ENCODE measurements at places on chromosomes 2 and 18.
A peak's percentile ranks its signal among the peaks of the same experiment; 100 is the strongest.

- DNase-seq: no peak
These were observed 5.4 kb upstream of the PUM2 start for GRCh38 chr2:20356042-20356441.

DNA sequence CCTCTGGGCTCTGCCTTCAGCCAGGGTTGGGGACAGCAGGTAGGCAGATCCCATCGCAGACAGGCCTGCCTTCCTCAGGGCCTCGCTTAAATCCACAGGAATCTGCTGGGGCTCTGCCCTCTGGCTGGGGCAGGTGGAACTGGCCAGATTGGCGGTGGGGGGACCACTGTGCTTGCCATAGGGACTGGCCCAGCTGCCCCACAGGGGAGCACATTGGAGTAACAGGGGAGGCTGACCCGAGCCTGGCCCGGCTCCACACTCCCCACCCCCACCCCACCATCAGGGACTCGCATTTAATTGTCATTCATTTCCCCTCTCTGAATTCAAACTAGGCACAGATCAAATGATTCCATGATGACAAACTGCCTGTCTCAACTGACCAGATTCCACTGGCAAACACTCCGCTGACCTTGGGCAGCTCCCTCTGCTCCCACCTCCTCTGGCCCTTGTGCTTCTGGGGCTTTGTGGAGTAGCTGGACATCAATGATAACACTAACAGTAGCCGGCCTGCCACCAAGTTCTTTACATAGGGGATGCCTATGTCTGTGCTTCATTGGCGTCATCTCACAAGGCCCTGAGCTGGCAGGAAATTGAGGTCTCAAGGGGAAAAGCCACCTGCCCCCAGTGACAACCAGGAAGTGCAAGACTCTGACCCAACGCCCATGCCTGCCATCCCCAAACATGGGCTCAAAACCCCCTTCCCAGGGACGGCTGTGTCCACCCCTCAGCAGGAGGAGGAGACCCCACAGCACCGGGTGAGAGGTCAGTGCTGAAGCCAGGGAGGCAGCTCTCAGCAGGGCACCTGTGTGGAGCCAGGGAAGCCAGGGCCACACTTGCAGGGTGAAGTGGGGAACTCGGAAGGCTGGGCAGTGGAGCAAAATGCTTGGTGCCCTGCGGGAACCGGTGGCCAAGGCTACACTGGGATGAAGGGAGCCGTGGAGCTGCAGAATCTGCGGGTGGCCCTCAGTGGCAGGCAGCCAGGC lies 2.1 kb upstream of the B3GNT7 start:
- DNase-seq: peak; percentile 40

DNA sequence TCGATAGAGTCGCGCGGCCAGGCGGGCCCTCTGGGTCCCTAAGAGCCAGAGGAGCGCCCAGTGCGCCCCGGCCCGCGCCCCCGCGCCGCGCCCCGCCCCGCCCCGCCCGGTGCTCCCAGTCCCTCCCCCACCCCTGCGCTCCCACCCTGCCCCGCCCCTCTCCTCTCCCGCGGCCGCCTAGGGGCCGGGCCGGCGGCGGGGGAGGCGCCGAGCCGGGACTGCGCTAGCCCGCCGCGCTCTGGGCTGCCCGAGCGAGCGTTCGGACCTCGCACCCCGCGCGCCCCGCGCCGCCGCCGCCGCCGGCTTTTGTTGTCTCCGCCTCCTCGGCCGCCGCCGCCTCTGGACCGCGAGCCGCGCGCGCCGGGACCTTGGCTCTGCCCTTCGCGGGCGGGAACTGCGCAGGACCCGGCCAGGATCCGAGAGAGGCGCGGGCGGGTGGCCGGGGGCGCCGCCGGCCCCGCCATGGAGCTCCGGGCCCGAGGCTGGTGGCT lies at the start of gene GPC1:
Gene GPC1 (plus strand): TSS at position 207 of the 491 bp plus-strand sequence. CDS start 256 bp downstream, at position 463.
- peak; percentile 59 for DNase-seq

GRCh38 chr18:22545066-22545760 lies 127.5 kb upstream of the CTAGE1 start:
- DNase-seq: no peak

DNA sequence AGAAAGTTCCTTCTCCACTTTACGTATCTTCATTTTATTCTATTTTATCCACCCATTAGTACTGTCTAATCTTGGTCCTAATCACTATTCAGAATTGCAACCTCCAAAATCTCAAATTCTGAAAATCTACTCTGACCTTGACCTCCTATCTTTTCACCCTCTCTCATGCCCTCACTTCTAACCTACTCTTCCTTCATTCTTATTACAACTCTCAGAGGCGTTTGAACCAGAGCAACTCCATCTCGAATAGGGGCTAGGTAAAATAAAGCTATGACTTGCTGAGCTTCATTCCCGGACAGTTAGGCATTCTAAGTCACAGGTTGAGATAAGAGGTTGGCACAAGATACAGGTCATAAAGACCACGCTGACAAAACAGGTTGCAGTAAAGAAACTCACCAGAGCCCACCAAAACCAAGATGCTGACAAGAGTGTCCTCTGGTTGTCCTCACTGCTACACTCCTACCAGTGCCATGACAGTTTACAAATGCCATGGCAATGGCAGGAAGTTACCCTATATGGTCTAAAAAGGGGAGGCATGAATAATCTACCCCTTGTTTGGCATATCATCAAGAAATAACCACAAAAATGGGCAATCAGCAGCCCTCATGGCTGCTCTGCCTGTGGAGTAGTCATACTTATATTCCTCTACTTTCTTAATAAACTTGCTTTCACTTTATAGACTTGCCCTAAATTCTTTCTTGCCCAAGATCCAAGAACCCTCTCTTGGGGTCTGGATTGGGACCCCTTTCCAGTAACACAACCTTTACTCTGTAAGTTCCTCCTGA lies 11.4 kb downstream of the CCDC88A start:
- DNase-seq: no peak

DNA sequence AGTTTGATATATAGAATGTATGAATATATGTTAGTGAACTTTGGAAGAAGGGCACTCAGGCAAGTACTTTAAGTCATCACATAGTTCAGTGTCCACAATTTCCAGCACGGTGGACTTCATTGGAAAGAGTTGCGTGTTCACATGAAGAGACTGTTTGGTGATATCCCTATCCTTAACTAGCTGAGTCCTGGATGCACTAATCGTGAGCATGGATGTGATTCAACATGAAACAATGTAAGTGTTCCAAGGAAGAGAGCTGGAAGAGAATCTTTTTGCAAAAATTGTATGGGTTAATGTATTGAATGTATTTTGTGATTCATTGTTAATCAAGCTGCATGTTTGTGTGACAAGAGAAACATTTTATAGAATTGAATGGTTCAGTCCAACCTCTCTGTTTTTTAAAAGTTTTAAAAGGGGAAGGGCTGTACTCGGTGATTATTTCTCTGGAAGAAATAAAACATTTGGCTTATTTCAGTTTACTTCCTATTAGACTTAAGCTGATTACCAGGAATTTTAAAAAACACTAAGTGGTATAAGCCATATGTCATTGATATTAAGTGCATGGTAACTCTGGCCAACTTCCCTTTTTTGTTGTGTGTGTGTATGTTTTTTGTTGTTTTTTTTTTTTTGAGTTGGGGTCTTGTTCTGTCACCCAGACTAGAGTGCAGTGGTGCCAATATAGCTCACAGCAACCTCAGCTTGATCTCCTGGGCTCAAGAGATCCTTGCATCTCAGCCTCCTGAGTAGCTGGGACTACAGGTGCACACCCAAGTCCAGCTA lies 8.6 kb downstream of the XRCC5 start:
- no peak for DNase-seq

DNA sequence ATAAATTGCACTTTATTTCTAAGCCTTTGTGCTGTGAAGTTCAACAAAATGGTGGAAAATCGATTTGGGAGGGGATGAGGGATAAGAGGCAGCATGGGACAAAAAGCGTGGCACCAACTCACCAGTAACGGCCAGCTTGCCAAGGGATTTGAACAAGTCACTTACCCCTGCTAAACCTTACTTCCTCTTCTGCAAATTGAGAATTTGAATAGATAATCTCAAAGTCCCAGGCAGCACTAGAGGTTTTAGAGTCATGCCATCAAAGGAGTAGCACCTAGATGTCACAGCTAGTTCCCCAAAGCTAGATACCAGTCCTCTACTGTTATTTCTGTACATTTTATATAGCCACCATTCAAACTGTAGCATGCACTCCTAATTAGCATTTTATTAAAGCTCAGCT lies 83.7 kb upstream of the VRK2 start:
- DNase-seq: no peak

GRCh38 chr2:170176212-170176611 lies 1.7 kb upstream of the MYO3B start:
- no peak for DNase-seq

All from CD4-positive, alpha-beta T cell treated with Interleukin-17A for 1 hour (primary cell).